ENCODE measurements at places on chromosomes 5 and 9.
A peak's percentile ranks its signal among the peaks of the same experiment; 100 is the strongest.

DNA sequence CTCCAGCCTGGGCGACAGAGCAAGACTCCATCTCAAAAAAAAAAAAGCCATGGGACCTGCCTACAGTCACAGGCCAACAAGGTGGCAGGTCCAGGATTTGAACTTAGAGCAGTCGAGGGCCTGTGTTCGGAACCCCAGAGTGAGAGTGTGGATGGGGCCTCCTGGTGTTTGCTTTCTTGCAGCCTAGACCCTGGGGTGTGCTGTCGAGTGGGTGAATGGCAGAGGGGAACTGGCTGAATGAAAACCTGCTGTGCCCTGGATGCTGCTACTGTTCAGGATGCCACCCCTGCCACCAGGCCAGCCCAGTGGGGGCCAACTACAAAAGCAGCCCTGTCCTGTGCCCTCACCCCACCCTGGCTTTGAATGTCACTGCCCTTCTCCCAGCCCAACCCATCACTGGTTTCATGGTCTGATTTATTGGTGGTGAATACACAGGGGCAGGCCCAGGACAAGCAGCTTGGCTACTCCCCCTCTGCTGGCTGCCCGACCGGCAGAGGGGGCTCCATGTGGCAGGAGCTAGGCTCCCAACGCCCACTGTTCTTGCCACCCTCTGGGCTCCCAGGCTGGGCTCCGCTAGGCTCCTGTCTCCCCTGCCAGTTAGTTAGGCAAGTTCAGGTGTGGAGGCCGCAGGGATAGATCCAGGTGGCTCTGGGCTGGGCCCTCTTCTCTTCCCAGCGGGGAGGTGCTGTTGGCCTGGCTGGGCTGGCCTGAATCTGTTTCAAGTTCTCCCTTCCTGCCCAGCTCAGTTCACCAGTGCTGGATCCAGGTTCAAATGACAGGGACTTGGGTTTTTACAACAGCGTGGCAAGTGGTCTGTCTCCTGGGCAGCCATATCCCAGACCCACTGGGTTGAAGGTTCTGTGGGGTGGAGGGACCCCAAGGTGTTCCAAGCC lies 12.2 kb downstream of the FPGS start:
- no peak for DNase-seq

DNA sequence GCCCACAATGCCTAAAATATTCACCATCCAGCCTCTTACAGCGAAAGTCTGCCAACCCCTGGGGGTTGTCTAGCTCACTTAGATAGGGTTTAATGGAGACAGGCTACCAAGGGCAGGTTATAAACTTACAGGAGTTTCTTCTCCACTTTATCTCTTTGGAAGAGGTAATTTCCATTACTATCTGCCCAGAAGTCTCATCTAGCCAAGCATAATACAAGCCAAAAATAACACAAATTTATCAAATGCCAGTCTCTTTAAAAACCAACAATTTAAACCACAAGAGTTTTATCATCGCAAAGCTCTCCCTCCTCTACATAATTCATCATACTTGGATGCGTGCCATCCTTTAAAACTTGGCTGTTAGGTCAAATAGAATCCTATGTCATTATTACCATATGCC lies 6.2 kb downstream of the RBM22 start:
- peak; percentile 77 for DNase-seq

- DNase-seq, result no peak
Observed at GRCh38 chr5:112998296-112998695, 21.7 kb downstream of the DCP2 start.

GRCh38 chr9:130482463-130482862 lies 37.7 kb downstream of the ASS1 start:
- no peak for DNase-seq

GRCh38 chr5:105702323-105702722 lies 1968.4 kb downstream of the EFNA5 start:
- DNase-seq, result no peak

DNA sequence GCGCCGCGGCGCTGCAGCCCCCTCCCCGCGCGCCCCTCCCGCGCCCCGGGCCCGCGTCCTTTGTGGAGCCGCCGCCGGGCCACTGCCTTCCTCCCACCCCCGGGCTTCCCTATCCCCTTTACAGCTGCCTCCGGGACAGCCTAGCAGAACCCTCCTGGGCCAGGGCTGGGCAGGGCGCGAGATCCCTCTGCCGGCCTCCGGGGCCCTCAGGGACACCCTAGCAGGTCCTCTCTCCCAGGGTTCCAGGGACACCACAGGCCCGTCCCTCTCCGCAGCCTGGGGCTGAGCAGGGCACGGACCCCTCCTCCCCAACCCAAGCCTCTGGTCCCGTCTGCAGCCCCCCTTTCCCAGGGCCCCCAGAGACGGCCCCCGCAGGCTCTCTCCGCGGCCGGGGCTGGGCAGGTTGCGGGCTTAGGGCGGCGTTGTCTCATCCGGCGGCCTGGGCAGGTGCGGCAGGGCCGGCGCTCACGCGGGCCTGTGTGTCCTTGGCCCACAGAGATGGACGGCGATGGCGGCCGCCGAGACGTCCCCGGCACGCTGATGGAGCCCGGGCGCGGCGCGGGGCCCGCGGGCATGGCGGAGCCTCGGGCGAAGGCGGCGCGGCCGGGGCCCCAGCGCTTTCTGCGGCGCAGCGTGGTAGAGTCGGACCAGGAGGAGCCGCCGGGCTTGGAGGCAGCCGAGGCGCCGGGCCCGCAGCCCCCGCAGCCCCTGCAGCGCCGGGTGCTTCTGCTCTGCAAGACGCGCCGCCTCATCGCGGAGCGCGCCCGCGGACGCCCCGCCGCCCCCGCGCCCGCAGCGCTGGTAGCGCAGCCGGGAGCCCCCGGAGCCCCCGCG lies 710 bp downstream of the WNK2 start:
- DNase-seq, result no peak

DNA sequence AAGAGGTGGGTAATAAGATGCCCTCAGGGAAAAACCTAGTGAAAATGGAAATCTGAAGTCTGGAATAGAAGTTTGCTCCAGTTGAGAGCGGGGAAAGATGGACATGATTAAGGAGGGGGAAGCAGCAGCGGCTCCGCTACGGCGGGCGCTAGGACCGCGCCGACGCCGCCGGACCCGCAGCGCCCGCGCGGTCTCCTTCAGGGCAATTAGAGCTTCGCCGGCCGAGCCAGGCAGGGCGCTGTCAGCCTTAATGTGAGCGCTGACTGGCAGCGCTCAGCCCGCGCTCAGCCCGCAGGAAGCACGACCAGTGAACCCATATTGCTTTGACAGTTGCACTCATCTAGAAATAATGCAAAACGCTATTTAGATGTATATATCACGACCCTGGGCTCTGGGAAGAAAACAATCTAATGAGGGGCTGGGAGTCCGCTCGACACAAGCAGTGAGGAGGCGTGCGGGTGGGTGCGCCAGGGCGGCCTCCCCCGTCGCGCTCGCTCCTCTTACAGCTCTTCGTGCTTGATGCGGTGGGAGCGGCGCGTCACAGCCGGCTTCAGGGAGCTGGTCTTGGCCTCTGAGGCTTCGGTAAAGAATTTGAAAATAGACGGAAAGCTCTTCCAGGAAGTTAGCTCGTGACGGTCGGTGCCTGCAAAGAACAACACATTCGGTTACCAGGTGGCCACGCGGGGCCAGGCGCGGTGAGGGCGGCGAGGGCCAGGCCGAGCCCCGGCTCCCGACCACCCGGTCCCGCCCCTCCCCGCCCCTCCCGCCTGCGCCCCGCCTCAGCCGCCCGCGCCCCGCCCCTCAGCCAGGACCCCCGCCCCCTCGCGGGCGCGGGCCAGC lies 37.7 kb downstream of the NR2F1 start:
- peak; percentile 63 for DNase-seq

GRCh38 chr5:67417839-67418238 lies 221.2 kb upstream of the CD180 start:
- no peak for DNase-seq

GRCh38 chr5:6347673-6348072 lies 30.7 kb downstream of the MED10 start:
- no peak for DNase-seq

GRCh38 chr5:88745093-88745696 lies 137.8 kb downstream of the MEF2C start:
- peak; percentile 35 for DNase-seq

DNA sequence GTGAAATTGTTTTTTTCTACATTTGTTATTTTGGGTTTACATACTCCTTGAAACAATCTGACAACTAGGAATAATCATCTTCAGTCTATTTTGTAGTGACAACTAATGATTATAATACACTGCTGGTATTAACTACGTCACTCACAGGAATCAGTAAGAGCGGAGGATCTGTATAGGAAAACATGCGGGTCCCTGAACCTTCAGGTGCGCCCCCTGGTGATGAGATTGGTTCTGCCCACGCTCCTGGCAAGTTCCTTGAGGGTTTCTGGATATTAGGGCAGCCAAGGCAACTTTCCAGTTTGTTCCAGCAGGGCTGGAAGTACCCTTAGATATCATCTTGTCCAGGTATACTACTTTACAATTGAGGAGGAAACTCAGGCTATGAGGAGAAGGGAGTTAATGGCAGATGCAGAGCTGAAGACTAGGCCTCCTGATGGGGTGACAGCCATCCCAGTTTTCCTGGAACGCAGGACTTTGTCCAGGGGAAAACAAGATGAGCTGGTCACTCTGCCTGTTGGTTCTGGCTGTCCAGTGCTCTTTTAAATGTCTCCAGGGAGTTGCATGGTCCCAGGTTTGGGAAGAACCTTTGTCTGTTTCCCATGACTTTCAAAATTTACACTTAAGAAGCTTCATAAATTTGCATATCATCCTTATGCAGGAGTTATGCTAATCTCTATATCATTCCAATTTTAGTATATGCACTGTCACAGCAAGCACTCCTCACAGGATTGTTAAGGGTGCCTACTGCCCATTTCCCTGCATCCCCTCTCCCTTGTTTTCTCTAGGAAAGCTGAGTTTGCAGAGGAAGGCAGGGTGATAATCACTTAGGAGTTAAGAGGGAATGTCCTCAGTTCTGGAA lies 14.9 kb upstream of the WNT8A start:
- DNase-seq, result peak; percentile 86

- peak; percentile 3 for DNase-seq
Observed at GRCh38 chr5:7805379-7805778, 45.6 kb downstream of the CFAP90 start.

DNA sequence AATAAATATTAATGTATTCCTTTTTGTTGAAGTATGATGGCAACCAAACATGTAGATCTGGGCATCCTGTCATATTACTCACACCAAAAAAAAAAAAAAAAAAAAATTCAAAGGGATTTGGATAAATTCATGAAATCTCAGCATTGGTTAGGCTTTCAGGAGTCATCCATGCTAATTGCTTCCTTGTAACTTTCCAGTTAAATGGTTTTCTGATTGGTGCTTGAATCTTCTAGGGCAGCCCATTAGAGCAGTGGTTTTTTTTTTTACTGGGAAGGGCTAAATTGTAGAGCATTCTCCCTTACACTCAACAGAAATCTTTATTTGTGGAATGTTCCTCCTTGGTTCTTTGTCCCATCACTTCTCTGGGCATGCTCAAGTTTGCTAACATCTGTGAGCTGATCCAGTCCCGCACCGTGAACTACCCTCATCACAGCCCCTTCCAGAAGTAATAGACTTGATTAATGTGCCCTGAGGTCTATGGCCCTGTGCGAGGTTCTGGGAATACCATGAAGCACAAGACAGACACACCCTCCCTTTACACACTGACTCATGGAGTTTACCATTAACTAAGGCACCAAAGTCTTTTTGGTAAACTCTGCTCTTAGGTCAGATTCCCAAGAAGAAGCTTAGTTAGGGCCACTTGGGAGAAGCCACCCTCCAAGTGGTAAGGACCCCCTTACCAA lies 56.0 kb downstream of the RGS3 start:
- peak; percentile 8 for DNase-seq

DNA sequence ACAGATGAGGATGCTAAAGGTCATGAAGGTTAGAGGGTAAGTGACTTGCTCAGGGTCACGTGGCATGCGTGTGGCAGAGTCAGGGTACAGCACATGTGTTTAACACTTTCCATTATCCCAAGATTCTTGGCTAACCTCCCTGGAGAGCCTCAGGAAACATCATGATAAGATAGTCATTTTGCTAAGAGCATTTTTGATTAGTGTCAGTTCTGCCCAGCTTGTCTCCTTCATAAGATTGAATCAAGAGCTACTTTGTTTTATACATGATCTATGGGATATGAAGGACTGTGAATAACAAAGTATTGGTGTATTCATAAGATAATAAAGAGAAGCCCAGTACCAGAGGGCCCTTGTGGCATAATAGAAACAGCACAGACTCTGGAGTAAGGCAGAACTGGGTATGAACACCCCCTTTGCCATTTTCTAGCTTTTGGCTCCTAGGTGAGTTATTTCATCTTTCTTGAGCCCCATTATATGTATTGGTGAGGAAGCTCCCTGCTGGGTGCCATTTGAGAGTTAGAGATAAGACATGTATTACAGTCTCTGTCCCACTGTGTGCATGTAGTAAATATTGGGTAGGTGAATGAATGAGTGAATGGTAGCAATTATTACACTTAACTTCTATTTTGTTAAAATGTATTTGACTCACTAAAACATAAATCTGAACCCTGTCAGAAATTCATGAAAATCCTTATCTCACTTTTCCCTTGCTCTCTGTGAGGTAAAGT lies 16.1 kb downstream of the PTPDC1 start:
- DNase-seq, result no peak

DNA sequence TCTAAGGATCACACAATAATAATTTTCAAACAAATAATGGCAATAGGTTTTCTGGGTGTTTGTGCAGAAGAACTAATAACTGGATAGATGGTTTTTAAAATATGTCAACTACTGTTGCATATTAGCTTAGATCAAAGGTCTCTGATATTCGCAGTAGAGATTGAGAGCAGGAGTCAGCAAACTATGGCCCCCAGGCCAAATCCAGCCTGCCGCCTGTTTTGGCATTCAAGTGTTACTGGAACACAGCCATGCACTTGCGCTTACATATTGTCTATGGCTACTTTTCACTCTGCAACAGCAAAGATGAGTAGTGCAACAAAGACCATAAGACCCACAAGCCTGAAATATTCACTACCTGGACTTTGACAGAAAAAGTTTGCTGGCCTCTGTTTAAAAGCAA lies 260.8 kb downstream of the GRIA1 start:
- DNase-seq, result no peak

DNA sequence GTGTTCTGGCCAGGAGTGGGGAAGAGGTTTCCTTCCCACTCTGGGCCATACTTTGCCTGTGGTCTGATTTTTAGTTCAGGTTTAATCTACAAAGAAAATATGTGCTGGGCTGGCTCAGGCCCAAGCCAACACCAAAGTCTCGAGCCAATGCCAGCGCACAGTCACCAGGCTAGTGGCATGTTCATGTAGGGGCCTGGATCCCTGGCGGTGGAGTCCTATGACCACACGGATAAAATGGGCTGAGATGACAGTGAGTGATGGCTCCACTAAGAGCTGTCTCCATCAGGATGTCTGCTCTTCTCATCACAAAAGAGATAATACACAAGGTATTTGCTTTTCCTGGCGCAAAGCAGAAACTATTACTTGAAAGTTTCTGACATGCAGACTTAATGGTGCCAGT lies 92.9 kb upstream of the PTPN3 start:
- DNase-seq, result no peak

- DNase-seq, result peak; percentile 14
Observed at GRCh38 chr5:176817841-176818377, 7.5 kb downstream of the UNC5A start.
